ENCODE measurements at places on chromosomes 11 and 22. TPM values are rescaled to one million over a fixed set of nuclear protein-coding genes. Genes with fewer than 3 reads are reported as not detected.

The RELA gene
- total RNA-seq, result 15.3 TPM

The APOA5 gene
- total RNA-seq, result not detected

The LRRN4CL gene
- 0.17 TPM for total RNA-seq

The HOATZ gene
- not detected for total RNA-seq

The TBX10 gene
- not detected for total RNA-seq

The TEX54 gene
- total RNA-seq, result not detected

DNA sequence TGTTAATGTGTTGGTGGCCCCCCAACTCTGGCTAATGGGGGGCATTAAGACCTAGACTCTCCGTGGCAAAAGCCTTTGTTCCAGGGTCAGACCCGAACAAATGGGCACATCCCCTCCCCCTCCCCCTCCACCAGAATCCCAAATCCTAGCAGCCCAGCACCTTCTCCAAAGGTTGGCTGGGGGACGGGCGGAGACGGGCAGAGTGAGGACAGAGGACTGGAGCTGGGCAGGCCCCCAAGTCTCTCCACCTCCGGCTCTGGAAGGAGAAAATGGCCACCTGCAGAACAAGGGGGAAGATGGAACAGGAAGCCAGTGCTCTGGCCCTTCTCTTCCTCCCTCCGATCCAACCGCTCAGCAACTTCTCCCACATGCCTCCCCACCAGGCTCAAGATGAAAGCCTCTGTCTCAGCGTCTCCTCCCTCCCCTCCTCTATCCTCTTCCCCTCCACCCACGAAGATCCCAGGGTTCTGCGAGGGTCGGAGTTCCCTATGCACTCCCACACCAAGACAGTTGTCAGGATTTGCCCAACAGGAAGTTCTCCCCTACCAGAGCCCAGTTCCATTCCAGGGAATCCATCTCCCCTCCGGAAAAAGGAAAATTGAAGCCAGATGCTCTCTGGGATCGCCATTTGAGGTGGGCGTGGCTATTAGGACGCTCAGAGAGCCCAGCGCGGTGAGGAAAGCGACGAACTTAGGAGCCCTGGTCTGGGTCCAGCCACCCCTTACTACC, 20.1 kb downstream of the ADA2 start:
- peak; percentile 42 for DNase-seq

DNA sequence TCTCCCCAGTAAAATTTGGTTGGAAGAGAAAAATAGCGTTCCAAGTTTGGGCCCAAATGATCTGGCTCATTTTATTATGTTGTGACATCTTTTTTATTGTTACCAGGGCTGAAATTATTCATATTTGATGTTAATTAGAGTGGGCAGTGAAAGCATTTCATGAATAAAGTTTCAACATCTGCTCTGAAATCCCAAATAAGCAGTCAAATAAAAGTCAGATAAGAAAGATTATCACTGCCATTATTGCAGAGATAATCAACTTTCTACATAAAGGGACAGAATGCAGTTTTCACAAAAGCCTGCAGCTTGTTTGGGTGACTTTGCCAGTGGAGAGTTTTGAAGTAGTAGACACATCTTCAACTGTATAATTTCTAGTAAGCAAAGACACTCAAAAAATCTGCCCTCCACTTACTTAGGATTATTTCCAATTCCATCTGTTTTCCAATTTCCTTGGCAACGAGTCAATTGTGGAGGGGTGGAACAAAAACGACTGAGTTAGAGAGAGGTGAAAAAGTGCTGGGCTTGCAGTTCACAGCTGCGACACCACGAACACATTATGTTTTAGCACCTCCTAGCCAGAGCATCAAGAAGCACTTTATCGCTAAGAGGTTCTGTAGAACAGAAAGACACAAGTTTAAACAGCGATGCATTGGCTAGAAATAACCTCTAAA, 9.0 kb downstream of the TECTA start:
- DNase-seq, result no peak

- no peak for DNase-seq
Measured at GRCh38 chr22:50171965-50172421, 1.5 kb downstream of the PANX2 start.

- no peak for DNase-seq
Measured at GRCh38 chr22:49344656-49345055, 483.0 kb downstream of the BRD1 start.

GRCh38 chr11:126793596-126793995, 207.0 kb downstream of the KIRREL3 start:
- DNase-seq, result peak; percentile 41

- DNase-seq, result no peak
Measured at GRCh38 chr11:44711787-44712608, 14.8 kb upstream of the TSPAN18 start.

DNA sequence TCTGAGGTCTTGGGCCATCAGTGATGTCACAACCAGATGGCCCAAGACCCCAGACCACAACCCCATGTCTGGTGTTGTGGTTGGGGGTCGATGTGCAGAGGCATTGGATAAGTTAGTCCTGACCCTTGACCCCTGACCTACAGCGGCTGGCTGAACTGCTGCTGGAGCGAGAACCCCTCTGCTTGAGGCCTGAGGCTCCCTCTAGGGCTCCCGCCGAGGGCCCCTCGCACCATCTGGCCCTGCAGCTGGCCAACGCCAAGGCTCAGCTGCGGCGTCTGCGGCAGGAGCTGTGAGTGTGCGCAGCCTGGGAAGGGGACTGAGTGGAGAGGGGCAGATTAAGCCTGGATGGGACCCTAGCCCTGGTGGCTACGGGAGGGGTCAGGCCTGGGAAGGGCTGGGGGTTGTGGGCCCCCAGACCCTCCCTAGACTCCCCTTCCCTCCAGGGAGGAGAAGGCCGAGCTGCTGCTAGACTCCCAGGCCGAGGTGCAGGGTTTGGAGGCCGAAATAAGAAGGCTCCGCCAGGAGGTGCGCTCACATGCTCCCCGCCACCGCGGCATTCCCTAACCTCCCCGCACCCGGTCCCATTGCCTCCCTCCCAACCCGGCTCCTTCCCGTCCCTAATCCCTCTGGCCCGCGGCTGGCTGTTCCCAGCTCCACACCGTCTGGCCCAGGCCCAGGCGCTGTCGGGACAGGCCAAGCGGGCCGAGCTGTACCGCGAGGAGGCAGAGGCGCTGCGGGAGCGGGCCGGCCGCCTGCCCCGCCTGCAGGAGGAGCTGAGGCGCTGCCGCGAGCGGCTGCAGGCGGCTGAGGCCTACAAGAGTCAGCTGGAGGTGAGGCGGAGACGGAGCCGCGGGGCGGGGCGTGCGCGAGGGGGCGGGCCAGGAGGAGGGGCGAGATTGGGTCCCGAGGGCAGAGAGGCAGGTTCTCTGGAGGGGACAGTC, 2.1 kb downstream of the CCDC88B start:
- DNase-seq, result peak; percentile 69

- no peak for DNase-seq
Measured at GRCh38 chr11:134349109-134349801, 17.5 kb downstream of the GLB1L2 start.

- DNase-seq, result no peak
Measured at GRCh38 chr11:134719397-134719796, 307.4 kb upstream of the B3GAT1 start.

DNA sequence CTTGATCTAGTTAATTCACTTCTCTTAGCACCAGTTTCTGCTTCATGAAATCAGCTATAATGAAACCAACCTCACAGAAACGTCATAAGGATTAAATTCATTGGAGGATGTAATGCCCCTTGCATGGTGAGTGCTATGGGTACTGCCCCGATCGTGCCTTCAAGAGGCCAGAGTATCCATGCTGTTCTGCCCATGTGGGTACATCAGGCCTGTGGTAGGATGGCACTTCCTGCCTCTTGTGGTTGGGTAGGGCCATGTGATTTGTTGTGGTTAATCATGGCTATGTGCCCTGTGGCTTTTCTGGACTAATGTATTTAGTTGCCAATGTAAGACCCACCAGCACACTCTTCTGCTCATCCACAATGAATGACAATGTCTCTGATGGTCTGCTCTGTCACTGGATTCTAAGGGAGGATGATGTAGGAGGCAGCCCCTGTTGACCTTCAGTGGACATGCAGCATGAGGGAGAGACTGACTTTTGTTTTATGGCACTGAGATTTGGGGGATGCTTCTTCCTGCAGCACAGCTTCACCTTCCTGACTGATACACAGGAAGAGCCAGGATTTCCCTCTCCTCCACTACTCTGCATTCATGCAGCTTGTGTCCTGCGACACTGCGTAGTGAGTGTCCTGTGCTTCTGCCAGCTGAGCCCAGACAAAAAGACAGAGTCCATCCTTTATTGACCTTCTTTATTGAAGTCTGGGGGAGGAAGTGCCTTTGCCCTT, 66.2 kb downstream of the DHCR7 start:
- DNase-seq, result peak; percentile 47

- DNase-seq, result no peak
Measured at GRCh38 chr22:41499624-41500280, 30.8 kb downstream of the ACO2 start.

DNA sequence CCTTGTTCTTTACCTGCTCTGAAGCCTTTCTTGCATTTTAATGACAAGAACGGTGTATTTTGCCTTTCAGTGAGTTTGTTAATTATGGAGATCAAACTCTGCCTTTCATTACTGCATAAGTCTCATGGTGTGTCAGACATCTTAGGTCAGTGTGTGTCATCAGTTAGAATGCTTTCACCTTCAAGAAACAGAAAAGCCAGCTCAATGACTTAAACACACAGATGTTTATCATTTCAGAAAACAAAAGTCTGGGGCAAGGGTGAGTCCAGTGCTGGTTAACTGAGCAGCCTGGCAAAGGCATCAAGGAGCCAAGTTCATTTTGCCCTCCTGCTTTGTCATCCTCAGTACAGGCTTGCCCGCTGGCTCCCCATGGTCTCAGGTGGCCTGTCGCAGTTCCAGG, 54.5 kb downstream of the PACS1 start:
- DNase-seq, result peak; percentile 72

- peak; percentile 34 for DNase-seq
Measured at GRCh38 chr11:122981388-122982264, at the start of gene BSX. BSX (minus strand) TSS chr11:122981834; CDS start chr11:122981671, 163 bp downstream.

DNA sequence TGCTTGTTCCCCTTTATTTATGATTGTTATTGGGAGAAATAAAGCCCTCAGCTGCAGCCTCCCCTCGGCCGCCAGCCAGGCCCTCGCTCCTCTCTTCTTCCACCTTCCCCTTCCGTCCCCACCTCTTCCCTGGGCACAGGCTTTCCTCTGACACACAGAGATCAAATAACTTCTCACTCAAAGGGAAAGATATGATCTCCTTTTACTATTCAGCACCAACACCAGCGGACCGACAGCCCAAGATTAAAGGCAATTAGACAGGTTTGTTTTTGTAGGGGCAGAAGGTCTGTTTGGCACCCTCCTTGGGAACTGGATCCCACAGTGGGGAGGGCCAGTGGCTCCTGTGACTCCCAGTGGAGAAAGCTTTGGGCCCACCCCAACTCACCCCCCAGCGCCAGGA, 23.0 kb downstream of the NECTIN1 start:
- DNase-seq, result no peak

- no peak for DNase-seq
Measured at GRCh38 chr22:45000330-45000729, 9.5 kb downstream of the PHF21B start.

- DNase-seq, result no peak
Measured at GRCh38 chr11:100670140-100670539, 16.9 kb upstream of the ARHGAP42 start.

DNA sequence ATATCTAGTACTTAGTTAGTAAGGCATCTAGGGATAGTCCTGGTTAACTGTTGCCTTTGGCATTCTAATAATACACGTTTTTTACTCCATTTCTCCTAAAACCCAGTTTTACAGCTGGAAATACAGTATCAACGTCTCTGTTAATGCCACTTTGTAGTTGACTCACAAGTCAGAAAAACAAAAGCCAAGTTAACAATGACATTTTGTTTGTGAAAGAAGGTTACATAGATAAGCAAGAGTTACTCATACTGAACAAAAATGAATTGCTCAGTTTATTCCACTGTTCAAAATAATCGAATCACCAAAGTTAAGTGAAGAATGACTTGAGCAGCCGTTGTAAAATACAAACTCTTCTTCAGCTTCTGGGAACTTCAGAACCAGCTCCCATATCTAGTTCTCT, 540.3 kb downstream of the ETS1 start:
- DNase-seq, result no peak

GRCh38 chr11:84140386-84141169, 854.4 kb upstream of the CCDC90B start:
- no peak for DNase-seq

- DNase-seq, result no peak
Measured at GRCh38 chr11:110655967-110656366, 56.3 kb downstream of the ARHGAP20 start.

DNA sequence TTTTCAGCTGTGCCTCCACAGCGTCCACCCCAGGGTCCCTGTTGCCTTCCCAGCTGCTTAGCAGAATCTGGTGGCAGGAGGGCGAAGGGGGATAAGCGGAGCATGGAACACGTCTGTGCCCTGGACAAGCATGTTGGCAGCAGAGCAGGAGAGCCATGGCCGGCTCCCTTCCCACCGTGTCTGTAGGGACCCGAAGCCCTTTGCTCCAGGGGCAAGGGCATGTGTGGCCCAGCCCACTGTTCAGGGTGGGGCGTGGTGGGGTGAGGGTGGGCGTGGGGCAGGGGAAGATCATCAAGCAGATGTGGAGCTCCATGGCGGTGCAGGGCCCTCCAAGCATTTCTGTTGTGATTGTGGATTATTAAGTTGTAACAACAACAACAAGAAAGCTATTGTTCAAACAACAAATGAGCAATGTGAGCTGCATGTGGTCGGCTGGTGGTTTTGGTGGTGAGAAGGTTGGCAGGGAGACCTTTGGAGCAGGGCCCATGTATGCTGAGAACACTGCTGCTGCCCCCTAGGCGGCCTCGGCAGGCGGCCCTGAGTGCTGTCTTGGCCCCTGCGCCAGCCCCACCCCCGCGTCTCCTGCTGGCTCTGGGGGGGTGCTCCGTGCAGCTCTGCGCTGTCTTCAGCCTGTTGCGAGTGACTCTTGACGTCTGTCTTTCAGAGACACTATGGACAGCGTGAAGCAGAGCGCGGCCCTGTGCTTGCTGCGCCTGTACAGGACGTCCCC, 50.9 kb downstream of the AP2A2 start:
- DNase-seq, result peak; percentile 50

DNA sequence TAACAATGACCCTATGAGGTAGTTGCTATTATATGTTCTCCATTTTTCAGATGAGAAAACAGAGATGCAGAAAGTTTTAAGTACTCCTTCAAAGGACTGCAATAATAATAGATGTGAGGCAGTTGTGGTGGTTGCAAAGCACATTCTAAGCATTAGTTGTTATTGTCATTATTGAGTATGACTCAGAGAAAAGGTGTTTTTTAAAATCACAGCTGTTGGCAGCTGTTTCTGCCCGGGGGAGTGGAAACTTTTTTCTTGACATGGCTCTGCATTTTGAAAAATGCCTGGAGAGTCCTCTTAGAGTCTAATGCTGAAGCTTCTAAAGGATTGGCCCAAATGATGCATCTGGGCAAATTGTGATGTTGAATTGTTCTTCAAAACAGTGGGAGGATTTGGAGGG, 244.5 kb upstream of the MPPED2 start:
- peak; percentile 42 for DNase-seq

DNA sequence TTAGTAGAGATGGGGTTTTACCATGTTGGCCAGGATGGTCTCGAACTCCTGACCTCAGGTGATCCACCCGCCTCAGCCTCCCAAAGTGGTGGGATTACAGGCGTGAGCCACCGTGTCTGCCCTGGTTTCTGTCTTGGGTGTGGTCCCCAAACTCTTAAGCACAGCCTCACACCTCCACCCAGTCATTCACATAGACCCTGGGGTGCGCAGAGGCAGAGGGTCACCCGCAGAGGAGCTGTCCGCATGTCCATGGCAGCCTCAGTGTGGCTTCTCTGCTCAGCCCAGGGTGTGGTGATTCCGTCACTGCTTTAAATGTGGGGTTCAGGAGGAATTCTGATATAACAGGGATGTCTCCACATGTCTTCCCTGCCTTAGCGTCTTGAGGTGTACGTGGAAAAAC, 48.5 kb upstream of the PRODH start:
- DNase-seq, result no peak

- DNase-seq, result no peak
Measured at GRCh38 chr22:18927020-18927419, 9.1 kb downstream of the PRODH start.
